ENCODE measurements at places on chromosomes 2 and 18. TPM values are rescaled to one million over a fixed set of nuclear protein-coding genes. Genes with fewer than 3 reads are reported as not detected.

DNA sequence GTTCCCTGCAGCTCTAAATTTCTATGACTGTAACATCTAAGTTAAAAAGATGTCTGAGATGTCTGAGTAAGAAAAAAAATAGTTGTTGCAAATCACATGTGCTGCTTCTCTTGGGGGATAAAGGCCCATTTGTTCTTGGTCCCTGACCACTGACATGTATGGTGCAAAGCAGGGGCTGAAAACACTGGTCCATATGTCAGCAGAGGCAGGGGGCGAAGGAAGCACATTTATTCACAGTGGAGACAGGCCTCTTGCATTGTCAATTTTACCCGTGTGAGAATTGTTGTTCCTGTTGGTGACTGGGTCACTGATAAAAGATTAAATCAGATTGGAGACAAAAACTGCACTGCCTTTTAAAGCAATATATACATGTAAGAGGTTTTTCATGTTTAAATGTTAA, 38.8 kb downstream of the PRKCE start:
- no peak for DNase-seq

GRCh38 chr18:3688690-3689089, 238.7 kb downstream of the TGIF1 start:
- DNase-seq, result peak; percentile 44

DNA sequence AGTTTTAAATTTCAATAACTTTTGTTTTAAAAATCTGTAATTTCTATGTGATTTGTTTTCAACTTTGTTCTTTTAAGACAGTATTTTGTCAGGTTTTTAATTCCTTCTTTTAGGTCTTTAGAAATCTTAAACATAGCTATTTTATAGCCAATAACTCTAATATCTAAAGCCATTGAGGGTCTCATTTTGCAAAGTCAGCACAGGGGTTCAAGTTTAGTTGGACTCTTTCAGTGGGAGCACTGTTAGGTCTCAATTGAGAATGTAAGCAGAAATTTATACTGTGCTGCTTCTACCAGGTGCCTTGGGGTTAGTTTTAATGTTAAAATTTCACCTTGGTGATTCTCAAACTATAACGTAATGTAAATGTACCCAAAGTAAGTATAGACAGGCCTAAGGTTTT, 105.3 kb upstream of the DNMT3A start:
- no peak for DNase-seq

DNA sequence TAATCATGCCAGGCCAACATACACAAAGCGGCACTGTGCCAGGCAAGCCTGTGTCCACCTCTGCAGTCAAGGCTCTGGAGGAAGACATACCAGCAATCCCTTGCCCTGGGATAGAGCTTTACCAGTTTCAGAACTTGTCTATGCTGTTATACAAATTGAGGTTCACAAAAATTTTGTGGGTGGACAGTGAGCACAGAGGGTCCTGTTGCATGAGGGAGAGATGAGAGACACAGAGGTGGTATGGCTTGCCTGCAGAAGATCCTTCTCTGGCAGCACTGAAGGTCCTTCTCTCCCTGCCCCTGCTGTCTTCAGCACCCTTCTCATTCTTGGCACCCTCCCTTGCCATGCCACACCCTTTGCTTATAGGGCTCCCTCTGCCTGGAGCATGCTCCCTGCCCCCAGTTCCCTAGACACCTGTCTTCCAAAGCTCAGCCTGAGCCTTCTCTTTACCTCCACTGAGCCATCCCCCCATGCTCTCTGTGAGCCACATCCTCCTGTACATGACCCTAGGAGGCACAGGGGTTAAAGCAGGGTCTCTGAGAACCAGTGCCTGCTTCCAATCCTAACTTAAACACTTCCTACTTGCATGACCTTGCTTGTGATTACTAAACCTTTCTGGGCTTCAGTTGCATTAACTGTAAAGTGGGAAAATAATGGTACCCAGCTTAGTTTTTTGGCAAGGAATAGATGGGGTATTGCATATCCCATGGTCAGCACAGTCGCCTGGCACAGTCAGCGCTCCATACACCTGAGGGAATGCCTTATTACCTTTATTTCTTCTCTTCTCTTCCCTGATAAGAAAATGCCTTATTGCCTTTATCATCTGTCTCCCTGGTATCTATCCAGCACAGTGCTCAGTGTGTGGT, 857 bp downstream of the FABP1 start:
- DNase-seq, result no peak

DNA sequence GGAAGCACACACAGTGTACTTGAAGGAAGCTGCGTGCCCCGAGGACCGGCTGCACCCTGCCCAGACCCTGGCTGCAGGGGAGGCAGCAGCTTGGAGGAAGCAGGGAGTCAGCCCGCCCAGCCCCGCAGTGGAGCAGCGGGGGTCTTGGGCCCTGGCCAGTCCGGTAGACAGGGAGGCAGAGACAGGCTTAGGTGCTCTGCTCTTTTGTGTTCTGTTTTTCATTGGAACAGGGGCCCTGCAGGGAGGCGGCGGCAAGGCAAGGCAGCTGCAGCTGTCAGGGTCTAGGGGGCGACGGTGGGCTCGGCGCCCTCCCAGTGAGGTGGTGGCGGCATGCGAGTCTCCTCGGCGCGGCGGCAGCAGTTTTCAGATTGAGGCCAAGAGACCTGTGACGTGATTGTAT, 53.3 kb upstream of the TFCP2L1 start:
- DNase-seq, result no peak

Gene SERPINB7
- total RNA-seq, result 71.5 TPM

Gene SKOR2
- total RNA-seq, result not detected

Gene ALMS1
- total RNA-seq, result 12.3 TPM

Gene MDH1B
- total RNA-seq, result 0.29 TPM

Gene TUBA3D
- total RNA-seq, result 2.9 TPM

GRCh38 chr2:138964418-138964817, 184.2 kb upstream of the NXPH2 start:
- peak; percentile 41 for DNase-seq

GRCh38 chr18:64882896-64883295, 734.0 kb upstream of the LINC00305 start:
- DNase-seq, result no peak

DNA sequence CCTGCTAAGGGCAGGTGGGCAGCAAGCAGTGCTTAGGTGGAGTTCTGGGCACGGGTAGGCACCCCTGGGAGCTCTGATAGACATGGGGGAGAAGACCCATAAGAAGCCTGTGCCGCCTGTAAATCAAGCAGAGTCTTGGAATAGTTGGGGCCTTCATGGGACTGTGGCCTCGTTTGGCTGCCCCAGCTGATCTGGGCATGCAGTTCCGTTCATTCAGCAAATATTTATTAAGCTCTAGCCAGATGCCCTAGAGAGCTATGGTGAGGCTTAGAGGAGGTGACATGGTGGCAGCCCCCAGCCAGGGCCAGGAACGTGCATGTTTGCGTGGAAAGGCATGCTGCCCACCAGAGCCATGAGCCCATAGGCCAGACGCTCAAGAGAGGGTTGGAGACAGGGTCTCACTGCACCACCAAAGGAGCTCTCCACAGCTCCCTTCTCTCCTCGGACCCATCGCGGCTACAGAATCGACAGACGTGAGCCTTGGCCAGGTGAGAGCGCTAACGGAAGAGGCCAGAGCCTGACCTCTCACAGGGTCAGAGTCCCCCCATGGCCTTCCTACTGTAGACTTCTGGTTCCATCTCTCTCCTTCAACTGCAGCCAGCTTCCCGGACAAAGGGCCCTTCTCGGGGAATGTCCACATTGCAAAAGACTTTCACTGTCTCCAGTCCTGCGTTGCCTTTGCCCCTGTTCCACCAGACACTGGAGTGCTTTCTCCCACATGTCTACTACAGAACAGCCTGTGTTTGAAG, 135.7 kb downstream of the INHBB start:
- no peak for DNase-seq

- no peak for DNase-seq
These were observed 68.5 kb downstream of the KLHL29 start for GRCh38 chr2:23453432-23453831.

Gene HOXD13
- total RNA-seq, result 3.2 TPM

DNA sequence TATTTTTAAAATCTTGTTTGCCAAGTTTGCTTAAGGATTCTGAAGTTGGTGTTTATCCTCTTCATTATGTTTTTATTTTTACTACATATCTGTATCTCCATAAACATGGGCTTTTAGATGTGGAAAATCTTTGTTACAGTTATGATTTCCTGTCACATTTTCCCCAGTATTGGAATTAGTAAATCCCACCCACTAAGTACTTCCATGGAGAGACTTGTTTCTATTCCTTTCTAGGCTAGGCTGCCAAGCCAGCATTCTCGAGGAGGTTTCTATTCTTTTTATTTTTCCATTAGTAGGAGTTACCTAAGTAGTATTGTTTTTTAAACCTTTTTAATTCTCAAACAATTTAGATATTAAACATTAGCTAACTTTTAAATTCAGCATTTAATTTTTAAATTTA, 22.1 kb downstream of the PKP4 start:
- no peak for DNase-seq

Gene RGPD4
- not detected for total RNA-seq

Gene ADRA2B
- total RNA-seq, result not detected

Gene CNPPD1
- 23.3 TPM for total RNA-seq

DNA sequence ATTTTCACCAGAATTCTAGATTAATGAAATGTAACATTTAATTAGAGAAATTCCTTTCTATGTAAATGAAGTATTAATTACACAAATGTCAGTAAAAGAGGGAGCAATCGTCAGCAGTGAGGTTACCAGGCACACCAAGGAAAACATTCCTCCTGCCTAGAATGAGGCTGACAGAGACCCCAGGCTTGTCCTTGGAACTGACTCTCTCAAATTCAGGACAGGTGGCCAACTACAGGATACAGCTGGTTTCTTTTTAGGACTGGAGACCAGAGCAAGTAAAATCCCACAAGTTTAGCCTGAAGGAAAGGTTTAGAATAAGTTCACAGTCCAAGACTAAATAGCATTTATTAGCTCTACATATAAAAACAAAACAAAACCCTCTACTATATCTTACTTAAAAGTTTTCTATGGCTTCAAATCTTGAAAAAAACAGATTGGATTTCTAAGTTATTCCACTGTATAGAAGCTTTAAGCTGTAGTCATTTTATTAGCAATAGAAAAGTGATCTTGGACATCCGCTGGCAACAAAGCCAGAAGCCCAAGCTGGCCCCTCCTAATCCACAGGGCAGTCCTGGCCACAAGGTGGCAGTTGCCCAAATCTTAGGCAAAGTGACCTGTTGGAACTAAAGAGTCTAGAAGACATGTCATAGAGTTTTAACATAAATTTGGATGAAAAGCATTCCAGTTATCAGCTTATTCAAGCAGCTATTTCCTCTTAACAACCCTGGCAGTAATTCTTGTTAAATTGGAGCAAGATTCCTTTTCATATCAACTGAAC, 81.0 kb downstream of the SP3 start:
- DNase-seq, result peak; percentile 15

All from HT1080 (cell line).